Epithelial cell of prostate (primary cell): ENCODE measurements at places on chromosomes 1 and 21.
A peak's percentile ranks its signal among the peaks of the same experiment; 100 is the strongest.

- peak; percentile 26 for DNase-seq
Measured at GRCh38 chr1:78619803-78620579, at the start of gene IFI44L. TSS of gene IFI44L (plus strand) at chr1:78620448. CDS start at chr1:78627916, 7,468 bp downstream.

GRCh38 chr1:223266632-223267172 is 97.3 kb downstream of the SUSD4 start:
- no peak for DNase-seq

DNA sequence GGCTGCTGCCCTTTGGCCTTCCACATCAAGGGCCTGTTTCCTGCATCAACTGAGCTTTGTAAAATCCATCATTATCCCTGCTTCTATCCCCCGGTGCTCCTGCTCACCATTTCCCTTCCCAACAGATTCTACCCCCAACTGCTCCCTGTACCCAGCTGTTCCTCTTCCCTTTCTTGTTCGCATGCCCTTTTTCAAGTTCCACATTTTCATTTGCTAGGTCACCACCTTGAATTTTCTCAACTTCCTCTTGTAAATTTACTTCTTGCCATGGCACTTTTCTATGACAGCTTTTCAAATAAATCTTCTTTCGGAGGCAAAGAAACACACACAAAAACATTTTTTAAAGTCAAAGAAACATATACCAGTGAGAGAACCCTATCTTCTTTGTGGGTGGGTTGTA is 330.5 kb upstream of the ADGRL2 start:
- DNase-seq = no peak

DNA sequence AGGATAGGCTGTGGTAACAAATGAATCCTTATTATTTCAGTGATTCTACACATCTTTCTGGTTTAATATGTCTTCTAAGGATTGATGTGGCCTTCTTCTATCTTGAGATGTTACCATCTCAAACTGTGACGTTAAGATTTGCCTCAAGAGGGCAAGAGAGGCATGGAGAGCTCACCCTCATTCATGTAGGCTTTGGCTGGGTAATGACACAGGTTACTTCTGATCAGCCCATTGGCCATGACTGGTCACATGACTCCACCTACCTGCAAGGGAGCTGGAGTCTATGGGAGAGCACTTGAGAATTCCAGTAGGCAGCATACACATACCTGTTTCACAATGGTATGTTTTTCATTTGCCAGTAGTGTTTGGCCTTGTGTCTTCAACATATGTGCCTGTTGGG is 30.0 kb downstream of the CACHD1 start:
- no peak for DNase-seq

- DNase-seq = no peak
Measured at GRCh38 chr21:44052830-44053226, 40.7 kb downstream of the TRAPPC10 start.

- DNase-seq = no peak
Measured at GRCh38 chr1:174971902-174972301, 27.8 kb upstream of the CACYBP start.

- DNase-seq = no peak
Measured at GRCh38 chr1:167362638-167363037, 142.0 kb downstream of the POU2F1 start.

- DNase-seq = no peak
Measured at GRCh38 chr1:79777481-79778219, 771.1 kb upstream of the ADGRL4 start.

- DNase-seq = peak; percentile 98
Measured at GRCh38 chr1:26858891-26859640, 3.9 kb upstream of the SFN start.

DNA sequence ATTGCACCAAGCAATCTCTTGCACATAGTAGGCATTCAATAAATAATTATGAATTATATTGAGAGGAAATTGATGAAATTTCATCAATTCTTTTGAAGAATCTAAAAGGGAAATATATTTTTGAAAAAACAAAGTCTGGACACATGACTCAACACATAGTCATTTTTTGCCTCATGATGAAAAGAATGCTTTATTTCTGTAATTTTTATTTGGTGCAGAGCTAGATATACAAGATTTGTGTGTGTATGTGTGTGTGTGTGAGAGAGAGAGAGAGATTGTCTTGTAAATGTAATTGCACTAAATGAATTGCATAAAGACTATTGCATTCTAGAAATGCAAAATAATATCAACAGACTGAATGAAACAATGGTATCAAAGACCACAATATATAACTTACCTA is 206.2 kb upstream of the C1orf87 start:
- DNase-seq = no peak

GRCh38 chr1:43530483-43531106 is at the start of gene PTPRF:
TSS of gene PTPRF (plus strand) at chr1:43530883. CDS start at chr1:43545076, 14,193 bp downstream.
- DNase-seq = no peak

- DNase-seq = no peak
Measured at GRCh38 chr1:223748773-223749733, 36.7 kb downstream of the CAPN2 start.

DNA sequence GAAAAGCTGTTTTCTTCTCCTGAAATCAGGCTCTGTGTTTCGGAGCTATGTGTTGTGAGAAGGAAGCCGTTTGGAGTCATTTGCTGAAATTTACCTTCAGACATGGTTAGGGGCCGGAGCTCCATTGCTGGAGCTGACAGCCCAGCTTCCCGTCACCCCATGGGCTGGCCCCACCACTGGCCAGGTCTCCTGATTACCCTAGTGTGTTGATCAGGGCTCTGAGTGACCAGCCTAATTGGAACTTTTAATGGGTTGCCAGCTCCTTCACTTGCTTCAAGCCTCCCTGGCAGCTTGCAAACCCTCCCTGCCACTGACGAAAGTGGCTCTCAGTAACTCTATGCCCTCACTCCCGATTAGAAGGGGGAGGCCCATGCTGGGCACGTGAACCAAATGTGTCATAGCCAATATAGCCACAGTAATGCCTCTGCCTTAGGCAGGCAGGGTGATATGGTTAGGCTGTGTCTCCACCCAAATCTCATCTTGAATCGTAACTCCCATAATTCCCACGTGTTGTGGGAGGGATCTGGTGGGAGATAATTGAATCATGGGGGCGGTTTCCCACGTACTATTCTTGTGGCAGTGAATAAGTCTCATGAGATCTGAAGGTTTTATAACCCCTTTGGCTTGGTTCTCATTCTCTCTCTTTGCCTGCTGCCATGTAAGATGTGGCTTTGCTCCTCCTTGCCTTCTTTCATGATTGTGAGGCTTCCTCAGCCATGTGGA is 224.1 kb downstream of the TRABD2B start:
- DNase-seq = no peak

- DNase-seq = no peak
Measured at GRCh38 chr1:50929376-50929958, 30.6 kb downstream of the FAF1 start.

DNA sequence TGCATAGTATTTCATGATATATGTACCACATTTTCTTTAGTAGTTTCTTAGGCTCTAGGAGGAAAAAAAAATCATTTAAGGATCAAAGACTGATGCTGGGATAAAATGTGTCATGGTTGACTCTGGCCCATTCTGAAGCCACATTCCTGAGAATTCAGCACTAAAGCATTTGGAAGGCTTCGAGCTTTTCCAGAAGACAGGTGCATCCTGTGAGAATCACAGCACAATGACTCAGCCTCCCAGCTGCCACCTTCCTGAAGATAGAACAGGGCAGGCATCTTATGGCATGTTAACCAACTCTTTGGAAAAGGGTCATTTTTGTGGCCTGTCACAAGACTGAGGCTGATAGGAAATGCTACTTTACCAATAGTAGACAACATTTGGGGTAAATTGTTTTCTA is 359.9 kb downstream of the PCP4 start:
- DNase-seq = no peak

DNA sequence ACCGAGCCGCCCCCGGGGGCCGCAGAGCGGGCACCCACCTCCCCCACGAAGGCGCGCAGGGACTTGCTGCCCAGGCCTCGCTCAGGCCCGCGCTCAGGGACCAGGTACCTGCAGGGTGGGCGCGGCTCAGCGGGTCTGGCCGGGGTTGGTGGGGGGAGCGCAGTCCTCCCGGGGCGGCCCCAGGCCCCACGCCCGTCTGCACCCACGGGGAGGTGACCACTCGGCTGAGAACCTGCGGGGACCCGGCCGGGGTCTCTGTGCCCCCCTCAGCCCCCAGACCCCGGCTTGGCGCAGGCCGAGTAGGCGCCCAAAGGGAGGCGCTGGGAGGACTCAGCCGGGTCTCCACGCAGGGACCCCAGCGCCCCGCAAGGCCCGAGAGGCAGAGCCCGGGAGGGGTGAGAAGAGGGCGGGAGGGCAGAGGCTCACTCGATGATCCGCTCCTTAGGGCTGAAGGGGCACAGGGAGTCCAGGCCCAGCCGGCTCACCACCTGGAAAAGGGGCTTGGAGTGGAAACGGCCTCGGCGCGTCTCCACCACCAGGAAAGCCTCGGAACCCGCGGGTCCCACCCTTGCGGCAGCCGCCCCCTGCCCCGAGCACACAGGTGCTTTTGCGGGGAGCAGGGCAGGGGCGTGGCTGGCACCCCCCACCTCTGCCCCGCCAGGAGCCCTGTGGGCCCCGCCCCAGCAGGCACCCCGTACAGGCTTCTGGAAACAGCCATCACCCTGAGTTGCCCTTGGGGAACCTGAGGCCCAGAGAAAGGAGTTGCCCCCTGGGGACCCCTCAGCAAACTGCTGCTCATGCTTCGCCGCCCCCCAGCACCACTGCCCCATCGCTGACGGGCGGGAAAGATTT is 9.3 kb downstream of the FTCD start:
- DNase-seq = no peak

- peak; percentile 52 for DNase-seq
Measured at GRCh38 chr1:17624611-17625233, 85.2 kb downstream of the ARHGEF10L start.

DNA sequence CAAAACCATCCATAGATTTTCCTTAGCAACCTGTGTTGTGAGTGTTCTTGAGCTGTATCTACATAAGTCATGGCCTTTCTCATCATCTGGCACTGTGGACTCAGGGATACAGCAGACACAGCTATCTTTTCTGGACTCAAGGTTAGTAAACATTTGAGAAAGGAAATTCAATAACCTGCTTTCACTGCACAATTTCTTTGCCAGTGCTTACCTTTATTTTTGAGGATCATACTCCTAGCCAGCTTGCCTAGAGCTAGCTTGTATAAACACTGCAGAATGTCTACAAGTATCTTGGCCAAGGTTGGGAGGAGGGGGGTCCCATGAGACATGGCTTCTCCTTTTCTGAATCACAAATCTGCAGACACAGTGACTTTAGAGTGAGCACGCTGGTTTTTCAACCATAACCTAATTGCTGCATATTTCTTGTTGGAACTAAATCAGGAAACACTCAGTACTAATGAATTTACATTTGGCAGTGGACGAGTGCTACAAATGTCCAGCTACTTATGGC is 27.2 kb downstream of the ADAMTS5 start:
- DNase-seq = no peak

GRCh38 chr1:4621646-4622045 is 32.8 kb upstream of the AJAP1 start:
- no peak for DNase-seq

- DNase-seq = no peak
Measured at GRCh38 chr1:175399795-175400194, 207.2 kb upstream of the KIAA0040 start.

GRCh38 chr1:181174861-181175260 is 86.4 kb downstream of the IER5 start:
- DNase-seq = no peak

DNA sequence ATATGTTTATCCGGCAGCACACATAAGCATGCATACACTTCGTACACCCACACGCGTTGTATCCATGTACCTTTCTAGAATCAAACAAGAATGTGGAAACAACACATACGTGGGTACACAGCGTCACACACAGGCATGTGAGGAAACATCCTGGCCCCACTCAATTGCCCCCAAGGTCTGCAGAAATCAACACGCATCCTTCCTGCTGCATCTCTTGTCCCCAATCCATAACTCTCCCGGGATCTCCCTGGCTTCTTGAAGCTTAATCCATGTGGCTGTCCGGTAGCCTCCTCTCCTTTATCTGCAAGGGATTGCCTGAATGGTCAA is 5.5 kb upstream of the TBX15 start:
- no peak for DNase-seq

GRCh38 chr1:41668967-41669366 is 184.5 kb upstream of the EDN2 start:
- DNase-seq = no peak

DNA sequence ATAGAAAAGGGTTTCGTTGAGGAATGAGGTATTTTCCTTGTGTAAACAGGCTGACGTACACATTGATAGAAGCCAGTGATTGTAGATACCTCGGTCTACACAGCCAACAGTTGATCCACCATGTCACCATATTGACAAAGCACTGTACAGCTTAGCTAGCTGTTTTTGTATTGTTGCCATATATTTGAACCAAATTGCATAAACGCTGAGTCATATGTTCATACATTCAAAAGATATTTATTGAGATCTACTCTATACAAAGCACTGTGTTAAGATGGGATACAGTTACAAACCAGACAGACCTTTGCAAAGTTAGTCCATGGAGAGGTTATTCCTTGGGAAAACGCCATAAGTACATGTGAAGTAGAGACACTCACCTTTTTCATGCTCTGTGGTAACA is 132.4 kb upstream of the ATP1B1 start:
- DNase-seq = no peak

DNA sequence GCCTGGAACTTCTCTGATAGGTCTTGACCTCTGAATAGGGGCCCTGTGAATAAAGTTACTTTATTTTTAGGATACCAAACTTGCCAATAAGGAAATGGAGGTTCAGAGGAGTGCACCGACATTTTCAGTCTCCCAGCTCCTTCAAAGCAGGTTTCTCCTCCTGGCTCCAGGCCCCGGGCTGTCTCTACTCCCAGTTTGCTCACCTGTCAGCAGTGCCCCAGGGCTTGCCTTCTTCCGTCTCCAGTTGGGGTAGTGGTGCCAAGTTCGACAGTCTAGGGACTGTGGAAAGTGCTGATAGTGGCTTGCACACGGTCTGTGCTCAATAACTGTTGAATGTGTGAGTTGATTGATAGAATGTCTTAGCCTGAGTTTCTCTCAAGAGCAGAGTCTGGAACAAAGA is 149.2 kb downstream of the ACTL8 start:
- DNase-seq = no peak

DNA sequence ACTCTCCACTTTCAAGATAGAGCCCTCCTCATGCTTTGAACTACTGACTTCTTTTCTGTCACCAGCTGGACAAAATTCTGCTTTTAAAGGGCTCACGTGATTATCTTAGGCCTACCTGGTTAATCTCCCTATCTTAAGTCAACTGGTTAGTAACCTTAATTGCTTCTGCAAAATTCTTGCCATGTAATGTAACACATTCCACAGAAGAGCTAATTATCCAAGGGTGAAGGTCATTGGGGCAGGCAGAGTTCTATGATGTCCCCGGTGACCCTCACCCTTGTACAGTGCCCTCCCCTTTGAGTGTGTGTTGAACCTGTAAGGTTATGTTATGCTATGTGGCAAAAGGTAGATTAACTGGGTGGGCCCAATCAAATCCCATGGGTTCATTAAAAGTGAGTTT is 25.2 kb upstream of the FOXE3 start:
- DNase-seq = no peak
